ENCODE measurements at places on chromosomes 4 and X. TPM values are rescaled to one million over a fixed set of nuclear protein-coding genes. Genes with fewer than 3 reads are reported as not detected.

GRCh38 chrX:112834031-112834845, 6.4 kb downstream of the AMOT start:
- peak overlapping the region; percentile 74 for H3K27ac ChIP-seq
- DNase-seq = no peak
- no peaks in the 10 kb centered on the region for H3K27me3 ChIP-seq
- H3K4me1 ChIP-seq = peaks cover 62% of the 10 kb centered on the region
- H3K36me3 ChIP-seq = peaks cover 5% of the 10 kb centered on the region
- no peak overlapping the region for H3K4me3 ChIP-seq

DNA sequence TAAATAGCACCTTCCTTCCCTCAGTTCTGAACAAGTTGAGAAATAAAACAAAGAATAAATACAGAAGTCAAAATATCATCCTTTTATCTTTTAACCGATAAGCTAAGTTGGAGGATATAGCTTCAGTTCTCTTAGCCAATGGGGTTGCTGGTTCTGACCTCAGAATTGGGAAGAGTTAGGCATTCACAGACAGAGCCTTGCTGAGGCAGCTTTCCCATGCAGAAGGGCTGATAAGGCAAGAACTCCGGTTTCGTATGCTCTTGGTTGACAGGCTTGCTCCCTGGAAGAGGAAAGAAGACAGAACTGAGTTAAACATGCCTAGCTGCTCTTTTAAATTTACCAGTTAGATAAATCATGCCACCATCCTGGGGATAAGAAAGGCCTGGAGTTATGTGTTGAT, 17.6 kb downstream of the FRAS1 start:
- no peak for DNase-seq
- no peak overlapping the region for H3K4me3 ChIP-seq
- H3K27me3 ChIP-seq = no peaks in the 10 kb centered on the region

DNA sequence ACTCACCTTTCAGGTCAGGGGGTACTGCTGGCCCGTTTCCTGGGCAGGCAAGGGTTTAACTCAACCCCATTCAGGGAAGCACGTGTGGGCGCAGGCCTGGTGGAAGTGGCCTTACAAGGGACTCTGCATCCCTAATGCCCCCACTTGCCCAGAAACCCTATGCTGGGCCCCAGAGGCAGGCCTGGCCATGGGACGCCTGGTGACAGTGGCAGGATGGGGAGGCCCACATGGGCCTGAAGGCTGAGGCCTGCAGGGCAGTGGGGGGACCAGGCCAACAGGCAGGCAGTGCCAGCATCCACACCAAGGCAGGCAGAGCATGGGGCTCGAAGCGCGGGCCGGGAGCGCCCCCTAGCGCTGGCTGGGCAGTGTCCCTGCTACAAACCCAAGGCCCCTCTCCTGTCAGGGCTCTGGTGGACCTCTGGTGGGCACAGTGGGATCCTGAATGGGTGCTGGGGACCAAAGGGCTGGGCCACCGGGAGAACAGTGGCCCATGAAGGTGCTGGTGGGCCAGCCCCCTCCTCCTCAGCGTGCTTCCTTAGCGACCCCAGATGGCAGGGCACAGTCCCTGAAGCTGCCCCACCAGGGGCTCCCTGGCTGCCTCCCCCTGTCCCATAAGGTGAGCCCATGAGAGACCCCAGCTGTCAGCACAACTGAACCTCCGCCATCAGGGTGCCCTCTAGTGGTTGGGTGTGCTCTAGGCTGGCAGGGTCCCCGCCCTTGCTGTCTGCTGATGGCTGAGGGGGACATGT, 16.8 kb downstream of the FGFR3 start:
- no peaks in the 10 kb centered on the region for H3K36me3 ChIP-seq
- DNase-seq = peak; percentile 84
- H3K27ac ChIP-seq = no peak overlapping the region
- no peaks in the 10 kb centered on the region for H3K27me3 ChIP-seq
- no peaks in the 10 kb centered on the region for H3K4me1 ChIP-seq

DNA sequence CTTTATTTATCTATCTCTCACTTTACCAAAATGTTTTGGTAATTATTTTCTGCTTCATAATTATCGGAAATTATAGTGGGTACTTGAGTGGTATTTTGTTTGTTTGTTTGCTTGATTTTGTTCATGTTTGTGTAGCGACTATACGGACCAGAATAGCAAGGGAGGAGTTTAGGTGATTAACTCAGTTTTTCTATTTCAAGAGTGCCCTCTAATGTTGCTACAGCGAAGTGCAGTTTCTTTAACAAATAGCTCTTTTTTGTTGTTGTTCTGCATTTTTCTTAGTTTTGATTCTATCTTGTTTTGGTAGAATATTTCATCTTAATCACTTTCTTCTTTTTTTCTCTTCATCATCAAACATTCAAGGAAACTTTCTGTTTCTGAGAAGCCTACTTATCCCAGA, 40.8 kb upstream of the QRFPR start:
- H3K27me3 ChIP-seq = no peaks in the 10 kb centered on the region
- H3K4me1 ChIP-seq = no peaks in the 10 kb centered on the region
- no peak overlapping the region for H3K4me3 ChIP-seq
- no peaks in the 10 kb centered on the region for H3K36me3 ChIP-seq
- H3K27ac ChIP-seq = no peak overlapping the region

The NEUROG2 gene
- total RNA-seq = not detected

- no peak within 1 kb of the TSS for H3K27ac ChIP-seq
- DNase-seq = peak; percentile 55
- 0 out of 2 replicates have a peak, but pooled peaks cover 3% of the 10 kb centered on the region for H3K36me3 ChIP-seq
- no peaks in the 10 kb centered on the region for H3K4me1 ChIP-seq
- no peaks in the 10 kb centered on the region for H3K27me3 ChIP-seq
- H3K4me3 ChIP-seq = peak within 1 kb of the TSS; percentile 64
Observed at GRCh38 chr4:37890801-37891259, at the start of gene TBC1D1. TBC1D1 (plus strand) TSS chr4:37891084; CDS start chr4:37902096, 11,012 bp downstream.

The PLP1 gene
- total RNA-seq = not detected

GRCh38 chr4:98298022-98298421, 36.8 kb downstream of the RAP1GDS1 start:
- H3K27ac ChIP-seq = no peak overlapping the region
- H3K4me3 ChIP-seq = no peak overlapping the region
- H3K4me1 ChIP-seq = no peaks in the 10 kb centered on the region
